ENCODE measurements at places on chromosomes 4 and X. TPM values are rescaled to one million over a fixed set of nuclear protein-coding genes. Genes with fewer than 3 reads are reported as not detected.

GRCh38 chr4:8410066-8410625, 30.4 kb downstream of the ACOX3 start:
- DNase-seq = no peak

GRCh38 chr4:5126857-5127256, 75.6 kb downstream of the STK32B start:
- DNase-seq = no peak

DNA sequence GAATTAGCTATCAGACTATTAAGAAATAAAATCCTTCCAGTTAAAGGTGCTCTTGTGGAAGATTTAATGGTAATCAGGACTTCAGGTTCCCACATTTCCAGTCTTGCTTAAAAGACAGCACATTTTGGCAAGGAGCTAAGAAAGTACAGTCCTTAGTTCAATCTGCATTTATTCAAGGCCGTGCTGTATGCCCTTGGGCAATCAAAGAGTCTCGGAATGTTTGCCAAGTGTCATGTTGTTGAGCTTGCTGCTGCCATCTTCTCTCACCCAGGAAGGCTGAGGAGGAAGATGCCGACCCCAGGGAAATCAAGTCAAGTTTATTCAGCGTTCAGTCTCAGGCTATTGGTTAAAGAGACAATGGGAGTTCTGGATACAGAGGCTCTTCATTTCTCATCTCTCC, 388.1 kb upstream of the IGFBP7 start:
- no peak for DNase-seq

DNA sequence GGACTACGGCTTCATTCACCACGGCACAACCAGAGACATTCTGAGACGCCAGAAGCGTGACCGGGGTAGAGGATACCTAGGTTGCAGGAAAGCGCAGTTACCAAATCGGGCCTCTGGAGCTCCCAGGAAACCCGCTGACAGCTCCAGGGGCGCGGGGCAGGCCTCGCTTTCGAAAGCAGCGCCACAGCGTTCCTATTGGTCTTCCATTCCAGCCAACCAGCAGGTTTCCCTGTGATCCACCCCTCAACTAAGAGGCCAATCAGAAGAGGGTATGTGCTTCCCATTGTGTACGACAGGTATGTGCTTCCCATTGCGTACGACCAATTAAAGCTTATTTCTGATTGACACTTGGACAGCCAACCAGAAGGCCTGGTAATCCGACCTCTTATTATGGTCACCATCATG, 14.9 kb downstream of the SNX12 start:
- DNase-seq = peak; percentile 68

- no peak for DNase-seq
Measured at GRCh38 chr4:111066887-111067286, 444.0 kb upstream of the PITX2 start.

- DNase-seq = no peak
Measured at GRCh38 chr4:161952382-161952781, 211.4 kb downstream of the FSTL5 start.

- no peak for DNase-seq
Measured at GRCh38 chr4:40118861-40119260, 62.2 kb downstream of the N4BP2 start.

GRCh38 chrX:26789751-26790150, 573.8 kb downstream of the MAGEB5 start:
- no peak for DNase-seq

The MSANTD1 gene
- 0.08 TPM for polyA plus RNA-seq
